ENCODE measurements at places on chromosomes 2 and 18.

GRCh38 chr2:82730811-82731210 is 1728.3 kb downstream of the SUCLG1 start:
- no peak for DNase-seq

GRCh38 chr18:37913051-37913450 is 347.5 kb upstream of the CELF4 start:
- no peak for DNase-seq

DNA sequence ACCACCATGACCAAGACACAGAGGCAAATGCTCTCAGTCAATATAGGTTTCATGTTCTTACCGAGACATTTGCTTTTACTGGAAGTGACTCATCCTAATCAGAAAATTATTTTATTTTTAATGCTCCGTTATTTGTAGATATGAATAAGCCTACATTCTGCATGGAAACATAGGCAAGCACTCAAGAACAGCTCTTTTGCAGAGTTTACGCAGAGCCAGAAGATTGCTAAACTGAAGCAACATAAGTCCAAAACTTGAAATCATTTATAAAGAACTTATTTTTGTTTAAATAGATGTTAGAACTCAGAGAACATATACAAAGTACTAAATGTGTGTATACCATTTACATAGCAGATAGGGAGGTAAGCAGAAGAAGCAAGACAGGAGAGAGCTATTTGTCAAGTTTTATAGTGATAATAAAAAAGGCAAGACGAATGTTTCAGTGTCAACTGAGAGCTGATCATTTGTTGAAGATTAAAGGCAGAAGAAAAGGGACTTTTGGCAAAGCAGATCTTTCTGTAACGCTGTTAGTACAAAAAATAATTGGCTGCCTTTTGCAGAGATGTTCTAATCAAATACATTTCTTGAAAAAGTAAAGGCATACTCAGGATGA is 12.4 kb upstream of the PPP1R1C start:
- DNase-seq: no peak

GRCh38 chr2:28054916-28055315 is 164.4 kb downstream of the BABAM2 start:
- no peak for DNase-seq

DNA sequence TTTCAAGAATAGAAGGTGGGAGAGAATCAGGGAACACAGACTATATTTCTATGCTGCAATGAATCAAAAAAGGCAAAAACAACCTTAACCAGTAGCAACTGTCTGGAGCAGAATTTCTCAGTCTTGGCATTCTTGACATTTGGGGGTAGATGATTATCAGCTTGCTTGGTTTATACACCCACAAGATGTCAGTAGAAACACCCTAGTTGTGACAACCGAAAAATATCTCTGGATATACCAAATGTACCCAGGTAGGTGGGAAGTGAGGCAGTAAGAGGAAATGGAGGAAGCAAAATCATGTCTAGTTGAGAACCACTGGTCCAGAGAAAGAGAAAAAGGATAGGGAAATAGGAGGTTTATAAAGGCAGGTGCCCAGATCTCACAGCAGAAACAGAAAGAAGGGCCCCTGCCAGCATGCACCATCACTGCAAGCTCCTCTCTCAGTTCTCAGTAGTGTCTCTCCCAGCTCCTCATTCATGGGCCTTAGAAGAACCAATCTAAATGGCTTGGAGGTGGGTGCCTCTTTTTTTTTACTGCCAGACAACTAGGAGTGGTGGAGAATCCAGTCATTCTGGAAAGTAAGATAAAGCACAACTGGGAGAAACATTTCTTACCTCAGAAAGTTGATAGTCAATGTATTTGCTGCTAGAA is 50.4 kb downstream of the MBD2 start:
- DNase-seq: no peak

DNA sequence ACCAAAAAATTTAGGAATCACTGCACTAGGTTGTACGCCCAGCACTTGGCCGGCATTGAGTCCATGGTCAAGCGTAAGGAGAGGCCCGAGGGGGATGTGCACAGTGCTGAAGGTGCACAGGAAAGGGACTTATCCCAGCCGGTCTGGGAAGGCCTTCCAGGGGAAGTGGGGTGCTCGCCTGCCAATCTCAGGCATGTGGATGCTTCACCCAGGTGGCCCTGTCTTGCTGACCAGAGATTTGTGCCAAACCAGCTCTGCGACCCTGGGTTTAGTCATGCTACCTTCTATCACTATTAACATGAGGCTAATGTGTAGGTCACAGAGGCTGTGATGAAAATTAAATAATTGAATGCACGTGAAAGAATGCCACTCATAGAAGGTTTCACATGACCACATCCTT is 1.7 kb upstream of the ITM2C start:
- DNase-seq: no peak

- DNase-seq: no peak
Observed at GRCh38 chr2:237354892-237355291, 59.1 kb downstream of the COL6A3 start.

- no peak for DNase-seq
Observed at GRCh38 chr2:112627060-112628040, 18.4 kb upstream of the SLC20A1 start.

DNA sequence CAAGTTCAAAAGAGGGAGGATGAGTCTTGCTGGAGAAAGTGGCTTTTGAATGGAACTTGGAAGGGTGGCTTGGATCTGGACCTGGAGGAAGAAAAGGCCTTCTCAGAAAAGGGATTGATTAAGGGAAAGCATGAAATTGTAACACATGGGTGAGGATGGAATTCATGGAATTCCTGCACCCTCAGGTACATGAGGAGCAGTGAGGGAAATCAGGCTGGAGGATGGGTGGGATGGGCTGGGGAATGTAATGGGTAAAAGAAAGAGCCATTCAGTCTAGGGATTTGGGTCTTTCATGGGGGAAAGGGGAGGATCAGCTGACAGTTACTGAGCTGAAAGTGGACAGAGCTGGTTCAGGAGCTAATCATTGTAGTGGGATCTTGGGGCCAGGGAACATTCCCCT is 51.2 kb upstream of the HAAO start:
- no peak for DNase-seq

- no peak for DNase-seq
Observed at GRCh38 chr18:13026583-13027270, 35.6 kb downstream of the CEP192 start.

DNA sequence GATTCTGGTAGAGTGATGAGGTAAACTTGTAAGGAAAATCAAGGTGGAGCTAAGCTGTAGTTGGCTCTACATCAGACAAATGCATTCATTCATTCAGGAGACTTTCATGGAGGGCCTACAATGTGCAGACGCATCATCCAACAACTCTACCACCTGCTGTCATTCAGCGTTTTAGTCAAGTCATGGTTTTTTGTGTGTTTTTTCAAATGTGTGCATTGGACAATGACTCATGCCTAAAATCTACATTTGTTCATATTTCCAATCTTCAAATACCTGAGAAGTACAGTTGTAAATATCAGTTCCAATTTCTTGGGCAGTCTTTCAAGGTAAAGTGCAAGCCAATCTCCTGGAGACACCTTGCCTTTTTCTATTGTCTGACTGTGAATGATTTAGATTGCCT is 108.0 kb upstream of the LGALSL start:
- no peak for DNase-seq

DNA sequence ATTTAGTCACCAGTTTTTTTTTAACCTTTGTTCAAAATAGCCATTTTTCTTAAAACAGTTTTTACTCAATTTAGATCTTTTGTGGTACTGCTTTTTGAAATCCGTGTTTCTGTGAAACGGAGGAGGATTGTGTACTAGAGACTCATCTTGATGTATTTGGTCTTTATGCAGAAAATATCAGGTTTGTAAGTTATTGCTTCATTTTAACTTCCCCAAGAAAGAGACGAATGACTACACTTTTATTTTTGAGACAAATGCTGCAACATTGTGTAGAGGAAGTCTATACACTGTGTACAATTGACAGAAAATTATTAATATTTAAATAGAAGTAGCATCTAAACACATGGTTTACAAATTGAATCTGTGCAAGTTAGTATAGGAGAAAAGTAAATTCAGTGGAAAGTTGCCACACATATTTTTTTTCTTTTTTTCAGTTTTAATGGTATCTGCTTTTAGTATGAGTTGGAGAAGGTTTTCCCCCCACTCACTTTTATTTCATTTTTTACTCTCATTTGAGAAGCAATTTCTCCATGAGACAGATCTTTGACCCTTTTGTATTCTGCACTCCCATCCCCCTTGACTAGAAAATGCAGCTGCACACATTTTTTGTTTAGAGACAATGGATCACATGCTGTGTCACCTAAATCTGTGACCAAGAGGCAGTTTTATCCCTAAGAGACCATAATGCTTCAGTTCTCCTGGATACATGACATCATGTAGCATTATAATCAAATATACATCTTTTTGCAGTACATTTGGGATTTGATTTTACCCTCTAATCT is 200.8 kb upstream of the STON1 start:
- DNase-seq: no peak

- DNase-seq: no peak
Observed at GRCh38 chr2:179487010-179487731, 222.5 kb upstream of the SESTD1 start.
